ENCODE measurements at places on chromosomes 3 and 15.

GRCh38 chr3:4802903-4803302 lies 176.3 kb upstream of the BHLHE40 start:
- no peak for DNase-seq

- no peak for DNase-seq
Observed at GRCh38 chr15:62841269-62841628, 201.3 kb upstream of the TPM1 start.

DNA sequence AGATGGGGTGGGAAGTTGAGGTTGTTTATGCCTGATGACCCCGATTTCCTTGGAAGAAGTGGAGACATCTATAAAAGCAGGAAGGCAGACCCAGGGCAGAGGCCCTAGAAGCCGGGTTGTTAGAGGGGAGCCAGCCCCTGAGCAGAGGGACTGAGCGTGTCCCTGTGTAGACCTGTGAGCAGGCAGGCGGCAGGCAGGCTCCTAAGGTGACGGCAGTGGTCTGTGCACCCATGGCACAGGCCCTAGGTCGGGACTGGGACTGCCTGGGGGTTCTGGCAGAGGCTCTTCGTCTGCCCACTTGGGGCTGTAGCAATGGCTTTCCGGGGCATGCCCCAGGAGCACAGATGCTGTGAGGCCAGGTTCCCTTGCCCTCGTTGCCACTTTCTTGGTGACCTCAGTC lies 9.9 kb downstream of the SEMA4B start:
- no peak for DNase-seq

- no peak for DNase-seq
Observed at GRCh38 chr15:87753539-87753938, 503.0 kb downstream of the NTRK3 start.

GRCh38 chr15:87569581-87569980 lies 687.0 kb downstream of the NTRK3 start:
- DNase-seq = no peak

DNA sequence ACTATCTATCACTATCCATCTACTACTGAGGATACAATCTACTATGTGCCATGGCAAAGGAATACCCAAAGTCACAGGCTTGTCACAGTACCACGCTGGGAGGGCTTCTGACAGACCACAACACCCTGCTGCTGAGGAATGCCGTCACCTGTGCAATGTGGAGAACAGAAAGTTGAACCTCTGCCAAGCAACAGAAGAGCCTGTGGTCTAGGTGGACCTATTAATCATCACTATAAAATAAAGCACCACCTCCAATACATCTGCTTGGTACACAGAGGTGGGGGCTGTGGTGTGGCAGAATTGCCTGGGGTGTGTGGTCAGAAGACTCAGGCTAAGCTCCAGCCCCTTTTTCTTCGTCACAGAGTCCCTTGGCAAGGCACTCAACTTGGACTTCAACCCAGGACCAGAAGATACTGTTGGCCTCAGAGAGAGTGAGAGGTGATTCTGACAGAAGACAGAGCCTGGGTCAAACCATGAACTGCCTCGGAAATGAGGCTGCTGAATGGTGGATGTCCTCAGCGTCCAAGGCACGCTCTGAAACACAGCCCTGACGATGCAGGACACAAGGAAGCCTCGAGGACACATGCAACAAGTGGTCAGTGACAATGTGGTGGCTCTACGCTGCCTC lies 189.4 kb upstream of the CHRNA7 start:
- no peak for DNase-seq

GRCh38 chr3:178706411-178706810 lies 170.2 kb downstream of the KCNMB2 start:
- no peak for DNase-seq

GRCh38 chr15:92034227-92034626 lies 180.7 kb downstream of the SLCO3A1 start:
- DNase-seq = no peak

DNA sequence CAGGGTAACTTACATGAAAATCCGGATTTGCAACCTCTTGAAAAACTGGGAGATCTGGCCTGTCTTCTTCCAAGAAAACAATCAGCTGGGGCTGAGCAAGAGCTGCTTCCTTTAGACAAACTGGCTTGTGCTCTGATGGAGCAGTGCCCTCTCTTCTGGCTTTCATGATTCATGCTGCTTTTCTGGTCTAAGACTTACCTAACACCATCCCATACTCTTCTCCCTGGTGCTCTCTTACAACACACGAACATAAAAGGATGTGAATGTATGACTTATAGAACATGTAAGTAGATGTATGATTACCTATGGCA lies 9.9 kb downstream of the TJP1 start:
- DNase-seq = no peak

DNA sequence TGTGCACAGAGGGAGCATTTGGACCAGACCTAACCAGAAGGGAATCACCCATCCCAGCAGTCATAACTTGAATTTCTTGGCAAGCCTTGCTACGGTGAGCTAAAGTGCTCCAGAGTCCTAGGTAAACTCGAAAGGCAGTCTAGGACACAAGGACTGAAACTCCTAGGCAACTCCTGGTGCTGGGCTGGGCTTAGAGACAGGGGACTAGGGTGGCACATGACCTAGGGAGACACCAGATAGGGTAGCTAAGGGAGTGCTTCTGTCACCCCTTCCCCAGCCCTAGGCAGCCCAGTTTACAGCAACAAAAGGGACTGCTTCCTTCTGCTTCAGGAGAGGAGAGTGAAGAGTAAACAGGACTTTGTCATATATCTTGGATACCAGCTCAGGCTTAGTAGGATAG lies 256.4 kb upstream of the ARHGEF26 start:
- DNase-seq = no peak

DNA sequence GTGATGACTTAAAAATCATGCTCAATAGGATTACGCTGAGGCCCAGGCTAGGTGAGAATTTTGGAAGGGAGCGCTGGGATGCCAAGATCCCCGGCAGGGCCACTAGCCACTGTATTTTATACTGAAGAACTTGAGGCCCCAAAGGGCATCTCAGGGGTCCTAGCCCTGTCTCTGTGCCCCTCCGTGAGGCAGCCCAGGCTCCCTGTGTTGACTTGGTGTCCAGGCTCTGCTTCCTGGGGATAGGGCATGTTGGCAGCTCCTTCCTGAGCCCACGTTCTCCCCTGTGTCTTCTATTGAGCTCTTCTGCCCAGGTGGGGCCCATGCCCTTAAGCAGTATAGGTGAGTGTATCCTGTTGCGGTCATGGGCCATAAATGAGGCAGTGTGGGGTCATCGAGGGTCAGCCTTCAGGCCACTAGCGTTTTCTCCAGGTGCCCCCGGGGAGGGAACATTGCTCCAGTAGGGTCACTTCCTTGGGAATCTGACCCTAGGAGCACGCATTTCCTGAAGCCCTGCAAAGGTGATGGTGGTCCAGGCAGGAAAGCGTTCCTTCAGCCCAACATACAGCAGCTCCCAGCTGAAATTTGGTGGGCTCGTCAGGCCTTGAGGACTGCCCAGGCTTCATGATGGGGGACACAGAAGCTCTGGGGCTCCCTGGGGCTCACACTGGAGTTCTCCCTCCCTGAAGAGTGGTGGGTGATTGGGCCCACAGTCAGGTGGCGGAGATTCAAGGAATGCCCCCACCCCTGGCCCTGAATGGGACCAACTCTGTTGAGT lies 189.4 kb downstream of the UBE3A start:
- no peak for DNase-seq

- DNase-seq = no peak
Observed at GRCh38 chr3:16136055-16136454, 38.4 kb upstream of the GALNT15 start.

DNA sequence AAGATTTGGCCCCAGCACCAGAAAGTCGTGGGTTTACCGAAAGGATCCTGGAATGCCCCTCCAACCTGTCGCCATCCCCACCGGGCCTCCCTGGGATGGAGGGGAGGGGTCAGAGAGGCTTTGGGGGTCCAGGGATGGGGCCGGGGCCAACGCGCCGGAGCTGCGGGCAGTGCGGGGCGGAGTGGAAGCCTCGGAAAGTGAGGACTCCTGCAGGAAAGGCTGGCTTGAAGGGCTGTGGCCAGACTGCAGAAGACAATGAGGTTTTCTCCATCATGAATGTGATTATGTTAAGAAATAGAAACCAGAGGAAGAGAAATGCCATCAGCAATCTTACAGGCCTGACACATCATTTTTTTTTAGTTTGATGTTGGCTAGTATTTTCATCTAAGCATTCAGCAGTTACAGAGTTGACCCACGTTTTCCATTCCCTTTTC lies 738 bp downstream of the YEATS2 start:
- no peak for DNase-seq

DNA sequence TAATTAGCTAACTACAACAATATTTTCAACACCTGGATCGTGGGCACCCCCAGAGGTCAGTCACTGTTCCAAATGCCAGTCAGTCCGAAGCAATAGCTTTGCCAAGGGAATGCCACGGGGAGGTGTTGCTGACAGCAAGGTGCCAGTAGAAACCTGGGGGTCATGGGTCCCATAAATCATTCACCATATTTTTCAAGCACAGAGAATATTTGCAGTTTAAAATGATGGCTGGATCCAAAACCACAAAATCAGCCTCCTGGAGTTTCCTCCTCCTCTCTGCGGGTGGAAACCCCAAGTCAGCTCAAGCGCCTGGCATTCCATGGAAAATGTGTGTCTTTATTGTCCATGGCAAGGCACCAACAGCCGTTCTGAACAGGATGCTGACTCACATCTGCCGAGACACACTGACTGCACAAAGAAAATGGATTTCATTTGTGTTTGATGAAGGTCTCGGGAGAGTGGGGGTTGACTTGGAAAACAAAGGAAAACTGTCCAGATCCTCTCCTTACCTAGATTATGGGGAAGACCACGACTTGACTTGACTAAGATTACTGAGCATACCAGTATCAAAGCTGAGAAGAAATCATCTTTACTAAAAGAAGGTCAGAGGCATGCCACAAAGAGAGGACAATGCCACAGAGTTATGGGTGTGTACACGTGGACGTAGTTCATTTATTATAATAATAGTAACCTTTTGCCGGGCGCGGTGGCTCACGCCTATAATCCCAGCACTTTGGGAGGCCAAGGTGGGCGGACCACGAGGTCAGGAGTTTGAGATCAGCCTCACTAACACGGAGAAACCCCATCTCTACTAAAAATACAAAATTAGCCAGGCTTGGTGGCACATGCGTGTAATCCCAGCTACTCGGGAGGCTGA lies 26.4 kb downstream of the ANXA2 start:
- no peak for DNase-seq

DNA sequence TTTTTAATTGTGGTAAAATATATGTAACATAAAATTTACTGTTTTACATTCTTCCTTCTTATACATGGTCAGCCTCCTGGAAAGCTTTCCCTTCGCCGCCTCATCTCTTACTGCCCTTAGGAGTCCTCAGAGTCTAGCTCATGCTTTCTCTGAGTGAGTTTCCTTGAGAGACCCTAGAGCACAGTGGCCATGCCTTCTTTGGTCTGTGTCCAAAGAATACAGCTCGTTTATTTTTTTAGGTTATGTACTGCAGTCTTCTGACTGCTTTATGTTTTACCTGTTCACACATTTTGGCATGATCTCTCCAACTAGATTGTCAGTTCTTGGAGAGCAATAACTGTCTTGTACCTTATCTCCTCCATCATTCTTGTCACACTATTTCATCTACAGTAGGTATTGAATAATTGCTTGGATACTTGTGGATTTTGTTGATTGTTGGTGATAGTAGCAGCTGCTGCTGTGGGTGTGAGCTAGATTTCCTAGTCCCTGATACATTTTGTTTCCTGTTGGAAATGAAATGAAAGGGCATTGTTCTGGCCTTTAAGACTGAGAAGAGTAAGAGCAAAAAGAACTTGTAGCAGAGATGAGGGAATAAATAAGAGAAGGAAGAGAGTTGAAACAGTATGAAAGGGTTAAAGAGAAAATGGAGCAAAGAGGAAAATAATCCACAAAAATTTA lies 10.9 kb downstream of the ARIH2 start:
- no peak for DNase-seq

GRCh38 chr3:142530296-142530695 lies 48.2 kb downstream of the ATR start:
- no peak for DNase-seq

DNA sequence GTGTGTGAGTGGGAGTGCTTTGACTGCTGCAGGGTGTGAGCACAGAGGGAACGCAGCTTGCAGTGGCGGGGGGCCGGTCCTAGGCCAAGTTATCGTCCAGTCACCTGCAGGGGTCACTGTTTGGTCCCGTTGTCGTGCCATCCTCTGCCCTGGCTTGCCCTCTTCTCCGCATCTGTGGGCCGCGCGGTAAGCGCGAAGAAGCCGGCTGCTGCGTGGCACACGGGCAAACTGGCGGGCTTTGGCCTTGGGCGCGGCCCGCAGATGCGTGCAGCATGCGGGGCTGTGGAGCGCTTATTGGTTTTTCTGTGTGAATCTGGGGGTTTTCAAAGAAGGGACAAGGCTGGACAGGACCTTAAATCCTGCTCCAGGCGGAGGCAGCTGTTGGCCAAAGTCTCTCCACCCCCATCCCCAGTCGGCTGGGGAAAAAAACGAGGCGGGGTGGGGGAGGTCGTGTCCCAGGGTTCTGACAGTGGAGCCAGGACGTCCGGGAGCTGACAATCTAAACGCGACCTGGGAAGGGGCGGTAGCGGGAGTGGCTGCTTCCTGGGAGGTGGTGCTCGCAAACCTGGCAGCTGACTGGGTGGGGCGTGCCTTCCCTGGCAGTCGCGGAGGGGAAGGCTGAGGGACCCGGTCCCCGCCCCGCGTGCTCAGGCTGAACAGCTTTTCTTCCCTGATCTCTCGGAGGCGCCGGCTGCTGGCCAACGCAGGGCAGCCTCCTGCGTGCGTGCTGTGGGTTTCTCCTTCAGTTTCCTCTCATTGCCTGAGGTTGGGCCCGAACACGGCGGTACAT lies 39.7 kb upstream of the VEPH1 start:
- DNase-seq = no peak

- DNase-seq = no peak
Observed at GRCh38 chr3:184154885-184155643, at the start of gene DVL3. DVL3 (plus strand) TSS chr3:184155377; CDS start chr3:184155636, 259 bp downstream.

- no peak for DNase-seq
Observed at GRCh38 chr3:150736903-150737832, 25.8 kb downstream of the SIAH2 start.
